ENCODE measurements at places on chromosomes 12 and 14.
A peak's percentile ranks its signal among the peaks of the same experiment; 100 is the strongest.

- DNase-seq = no peak
Measured at GRCh38 chr12:24798335-24798734, 150.6 kb downstream of the BCAT1 start.

DNA sequence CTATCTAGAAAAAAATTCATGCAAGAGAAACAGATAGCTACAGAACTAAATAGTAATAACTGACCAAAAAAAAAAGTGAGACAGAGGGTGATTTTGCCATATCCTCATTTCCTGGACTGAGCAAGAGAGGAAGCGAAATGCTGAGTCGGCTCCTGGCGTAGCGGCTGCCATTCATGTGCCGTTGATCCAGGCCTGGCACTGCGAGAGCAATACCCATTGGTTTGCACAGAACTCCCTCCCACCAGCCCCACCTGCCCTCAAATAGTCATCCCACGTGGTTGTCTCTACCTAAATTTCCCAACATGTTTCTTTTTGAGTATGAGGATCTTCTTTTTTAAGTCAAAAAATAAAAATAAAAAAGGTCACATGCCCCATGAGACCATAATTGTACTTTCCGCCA lies 9.4 kb upstream of the WNT5B start:
- DNase-seq = no peak

DNA sequence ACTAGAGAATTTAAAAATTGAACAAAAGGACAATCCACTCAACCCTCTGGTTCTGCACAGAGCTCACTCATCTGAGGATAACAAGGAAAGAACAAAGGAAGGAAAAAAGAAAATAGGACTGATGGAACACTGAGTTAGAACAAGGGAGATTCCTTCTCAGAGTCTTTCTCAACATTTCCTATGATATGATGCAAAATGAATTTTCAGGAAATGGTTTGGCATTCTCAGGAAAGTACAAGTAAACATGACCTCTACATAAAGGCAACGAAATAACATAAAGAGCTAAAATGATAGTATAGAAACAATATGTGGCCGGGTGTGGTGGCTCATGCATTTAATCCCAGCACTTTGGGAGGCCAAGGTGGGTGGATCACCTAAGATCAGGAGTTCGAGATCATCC lies 135.8 kb downstream of the ITPR2 start:
- DNase-seq = no peak

- peak; percentile 28 for DNase-seq
Measured at GRCh38 chr12:124273630-124274029, 21.3 kb upstream of the RFLNA start.

DNA sequence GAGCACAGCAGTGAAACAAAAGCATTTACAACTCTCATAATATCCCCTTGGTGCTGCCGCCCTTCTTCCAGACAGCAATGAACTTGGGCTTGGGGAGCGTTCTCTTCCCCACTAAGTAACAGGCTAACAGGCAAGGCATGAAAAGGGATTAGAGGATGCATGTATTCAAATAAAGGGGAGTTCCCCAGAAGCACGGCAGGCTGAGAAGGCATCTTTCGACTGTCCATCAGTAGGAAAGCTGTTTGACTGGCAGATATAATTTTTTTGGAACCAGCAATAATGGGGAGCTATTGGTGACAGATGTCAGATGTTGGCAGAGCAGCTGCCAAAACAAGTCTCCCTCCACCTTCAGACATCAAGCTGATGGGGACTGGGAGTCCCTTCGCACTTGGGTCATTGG lies 9.2 kb upstream of the TIGAR start:
- no peak for DNase-seq

GRCh38 chr12:128698301-128698972 lies 125.3 kb downstream of the SLC15A4 start:
- no peak for DNase-seq

- no peak for DNase-seq
Measured at GRCh38 chr12:125544960-125545359, 479.7 kb downstream of the AACS start.

DNA sequence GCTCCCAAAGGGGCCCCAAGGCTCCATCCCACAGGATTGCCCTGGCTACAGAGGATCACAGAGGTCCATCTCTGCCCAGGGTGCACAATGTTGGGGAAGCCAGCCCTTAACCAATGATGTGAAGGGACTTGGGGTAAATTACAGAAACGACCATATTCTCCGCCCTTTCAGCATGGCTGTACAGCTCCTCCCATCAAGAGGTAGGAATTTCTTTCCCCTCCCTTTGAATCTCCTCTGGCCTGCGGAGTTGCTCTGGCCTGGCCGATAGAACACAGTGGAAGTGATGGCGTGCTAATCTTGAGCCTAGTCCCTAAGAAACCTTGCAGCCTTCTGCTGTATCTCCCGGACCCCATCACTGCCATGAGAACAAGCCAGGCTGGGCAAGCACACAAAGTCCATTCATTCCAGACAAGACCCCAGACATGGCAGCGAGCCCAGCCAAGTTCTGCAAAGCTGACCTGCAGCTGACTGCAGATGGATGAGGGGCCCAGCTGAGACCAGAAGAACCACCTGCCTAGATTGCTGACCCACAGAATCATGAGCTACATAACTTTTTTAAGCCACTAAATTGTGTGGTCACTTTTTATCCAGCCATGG lies 6.9 kb upstream of the IFI27 start:
- DNase-seq = no peak

DNA sequence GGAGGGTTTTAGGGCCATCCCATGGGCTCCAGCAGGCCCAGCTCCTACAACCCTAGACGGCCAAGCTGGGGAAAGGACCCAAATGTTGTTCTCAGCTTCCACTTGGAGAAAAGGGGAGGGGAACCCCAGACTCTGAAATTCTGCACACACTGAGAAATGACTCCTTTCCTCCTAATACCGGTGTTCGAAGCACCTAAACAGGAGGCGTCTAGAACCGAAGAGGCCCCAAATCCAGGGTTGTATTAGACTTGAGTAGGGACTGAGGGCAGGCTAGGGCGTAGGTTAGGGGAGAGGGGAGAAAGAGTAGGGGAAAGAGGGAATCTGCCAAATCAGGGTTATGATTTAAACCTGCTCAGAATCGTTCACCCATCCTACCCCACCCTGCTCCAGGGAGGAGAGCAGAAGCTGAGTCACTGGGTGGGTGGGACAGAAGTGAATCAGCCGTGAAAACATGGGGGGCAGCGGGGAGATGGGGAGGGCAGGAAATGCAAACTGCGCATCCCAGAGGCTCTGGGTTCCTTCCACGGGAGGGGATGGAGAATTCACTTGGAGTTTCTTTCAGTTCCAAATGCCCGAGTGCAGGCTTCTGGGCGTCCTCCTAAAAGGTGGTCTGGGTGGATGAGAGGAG lies 1.0 kb downstream of the IGFBP6 start:
- peak; percentile 87 for DNase-seq

DNA sequence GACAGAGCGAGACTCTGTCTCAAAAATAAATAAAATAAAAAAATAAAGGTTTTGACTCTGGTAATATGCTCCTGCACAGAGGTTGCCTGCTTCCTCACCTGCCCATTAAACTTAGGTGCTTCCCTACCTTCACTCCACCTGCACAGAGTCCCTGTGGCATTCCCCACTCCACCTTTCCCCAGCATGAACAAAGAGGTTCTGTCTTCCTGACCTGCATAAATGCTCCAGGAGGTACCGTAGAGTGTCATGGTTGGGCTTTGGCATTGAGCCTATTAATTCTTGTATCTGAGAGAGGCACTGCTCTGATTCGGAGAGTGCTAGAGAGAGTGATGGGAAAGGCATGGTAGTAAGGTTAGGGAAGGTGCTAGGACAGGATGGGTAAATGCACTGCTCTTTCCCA lies 6.3 kb downstream of the ARHGAP9 start:
- no peak for DNase-seq

- DNase-seq = no peak
Measured at GRCh38 chr14:88227693-88228092, 95.4 kb downstream of the KCNK10 start.

DNA sequence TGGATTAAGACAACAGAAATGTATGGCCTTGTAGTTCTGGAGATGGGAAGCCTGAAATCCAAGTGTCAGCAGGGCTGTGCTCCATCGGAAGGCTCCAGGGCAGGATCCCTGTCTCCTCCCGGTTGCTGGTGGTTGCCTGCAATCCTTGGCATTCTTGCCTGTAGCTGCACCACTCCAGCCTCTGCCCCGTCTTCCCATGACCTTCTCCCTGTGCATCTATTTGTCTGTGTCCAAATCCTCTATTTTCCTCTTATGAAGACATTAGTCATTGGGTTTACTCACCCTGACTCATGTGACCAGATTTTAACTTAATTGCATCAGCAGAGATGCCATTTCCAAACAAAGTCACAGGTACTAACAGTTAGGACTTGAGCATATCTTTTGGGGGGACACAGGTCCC lies 15.1 kb downstream of the TUNAR start:
- DNase-seq = peak; percentile 65

GRCh38 chr12:128707488-128707887 lies 116.3 kb downstream of the SLC15A4 start:
- DNase-seq = no peak

All from GM03348 (cell line).